SHP77 (cell line): ENCODE measurements at places on chromosomes 6 and 20.

DNA sequence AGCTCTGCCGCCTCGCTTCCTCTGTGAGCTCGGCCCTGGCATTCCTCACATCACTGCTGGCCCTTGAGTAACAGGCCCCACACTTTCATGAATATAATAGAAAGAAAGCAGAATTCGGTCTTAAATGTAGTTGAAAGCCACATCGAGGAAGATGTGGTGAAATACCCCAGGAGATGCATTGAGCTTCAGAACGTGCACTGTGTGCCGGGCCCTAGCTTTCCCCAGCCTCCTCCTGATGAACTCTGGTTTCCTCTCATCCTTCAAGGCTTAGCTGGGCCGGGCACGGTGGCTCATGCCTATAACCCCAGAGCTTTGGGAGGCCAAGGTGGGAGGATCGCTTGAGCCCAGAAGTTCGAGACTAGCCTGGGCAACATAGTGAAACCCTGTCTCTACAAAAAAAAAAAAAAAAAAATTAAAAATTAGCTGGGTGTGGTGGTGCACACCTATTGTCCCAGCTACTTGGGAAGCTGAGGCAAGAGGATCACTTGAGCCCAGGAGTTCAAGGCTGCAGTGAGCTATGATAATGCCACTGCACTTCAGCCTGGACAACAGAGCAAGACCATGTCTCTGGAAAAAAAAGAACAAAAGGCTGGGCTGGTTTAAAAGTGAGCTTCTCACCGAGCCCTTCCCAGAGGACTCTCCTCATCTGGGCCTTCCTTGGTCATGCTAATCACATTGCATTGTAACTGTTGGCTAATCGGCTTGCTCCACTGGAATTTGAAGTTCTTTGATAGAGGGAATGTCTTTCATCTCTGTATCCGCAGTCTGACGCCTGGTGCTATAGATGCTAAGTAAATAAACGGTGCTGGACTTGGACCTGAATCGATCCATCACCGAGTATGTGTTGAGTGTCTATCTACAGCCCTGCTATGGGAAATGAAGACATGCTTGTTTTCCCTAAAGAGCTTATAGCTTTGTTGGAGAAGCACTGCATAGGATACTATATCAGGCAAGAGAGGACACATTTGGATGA is 43.8 kb upstream of the FOXQ1 start:
- DNase-seq, result no peak

DNA sequence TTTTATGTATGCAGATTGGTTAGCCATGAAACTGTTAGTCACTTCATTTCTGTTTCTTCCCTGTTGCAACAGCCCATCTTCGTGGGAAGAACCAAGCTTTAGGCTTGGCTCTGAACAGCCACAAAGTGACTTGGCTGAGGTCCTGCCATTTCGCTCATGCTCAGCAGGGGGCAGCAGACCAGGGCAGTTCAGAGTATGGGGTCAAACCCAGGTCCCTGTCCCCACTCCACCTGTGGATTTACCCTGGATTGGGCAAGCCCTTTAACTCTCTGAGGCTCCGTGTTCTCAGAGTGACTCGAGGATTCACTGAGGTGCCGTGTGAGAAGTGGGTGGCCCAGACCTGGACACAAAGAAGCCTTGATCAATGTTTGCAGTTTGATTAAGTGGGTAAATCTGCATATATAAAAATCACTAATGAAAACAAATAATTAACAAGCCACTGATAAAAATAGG is 19.8 kb upstream of the MAP1LC3A start:
- peak; percentile 18 for DNase-seq

DNA sequence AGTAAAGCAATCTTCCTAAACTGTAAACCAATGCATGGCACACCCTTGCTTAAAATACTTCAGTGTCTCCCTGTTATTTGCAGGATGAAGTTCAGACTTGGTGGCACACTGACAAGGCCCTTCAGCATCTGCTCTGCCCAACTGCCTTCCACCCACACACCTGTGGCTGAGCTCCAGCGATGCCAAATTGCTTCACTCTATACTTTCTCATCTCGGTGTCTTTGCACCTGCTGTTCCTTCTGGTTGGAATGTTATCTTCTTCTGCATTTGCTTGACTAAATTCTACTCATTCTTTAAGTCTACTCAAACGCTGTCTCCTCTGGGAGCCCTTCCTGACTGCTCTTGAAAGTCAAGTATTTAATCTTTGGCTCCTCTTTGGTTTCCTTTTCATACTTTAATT is 100.1 kb upstream of the SUPT3H start:
- no peak for DNase-seq

GRCh38 chr6:141550471-141550870 is 582.3 kb upstream of the GJE1 start:
- DNase-seq, result no peak

GRCh38 chr6:20205722-20206161 is 6.5 kb downstream of the MBOAT1 start:
- no peak for DNase-seq

GRCh38 chr6:6626187-6626586 is 37.7 kb downstream of the LY86 start:
- DNase-seq, result no peak

GRCh38 chr6:18028332-18028731 is 40.9 kb upstream of the KIF13A start:
- no peak for DNase-seq

GRCh38 chr6:168699631-168700295 is 258.8 kb downstream of the SMOC2 start:
- no peak for DNase-seq

DNA sequence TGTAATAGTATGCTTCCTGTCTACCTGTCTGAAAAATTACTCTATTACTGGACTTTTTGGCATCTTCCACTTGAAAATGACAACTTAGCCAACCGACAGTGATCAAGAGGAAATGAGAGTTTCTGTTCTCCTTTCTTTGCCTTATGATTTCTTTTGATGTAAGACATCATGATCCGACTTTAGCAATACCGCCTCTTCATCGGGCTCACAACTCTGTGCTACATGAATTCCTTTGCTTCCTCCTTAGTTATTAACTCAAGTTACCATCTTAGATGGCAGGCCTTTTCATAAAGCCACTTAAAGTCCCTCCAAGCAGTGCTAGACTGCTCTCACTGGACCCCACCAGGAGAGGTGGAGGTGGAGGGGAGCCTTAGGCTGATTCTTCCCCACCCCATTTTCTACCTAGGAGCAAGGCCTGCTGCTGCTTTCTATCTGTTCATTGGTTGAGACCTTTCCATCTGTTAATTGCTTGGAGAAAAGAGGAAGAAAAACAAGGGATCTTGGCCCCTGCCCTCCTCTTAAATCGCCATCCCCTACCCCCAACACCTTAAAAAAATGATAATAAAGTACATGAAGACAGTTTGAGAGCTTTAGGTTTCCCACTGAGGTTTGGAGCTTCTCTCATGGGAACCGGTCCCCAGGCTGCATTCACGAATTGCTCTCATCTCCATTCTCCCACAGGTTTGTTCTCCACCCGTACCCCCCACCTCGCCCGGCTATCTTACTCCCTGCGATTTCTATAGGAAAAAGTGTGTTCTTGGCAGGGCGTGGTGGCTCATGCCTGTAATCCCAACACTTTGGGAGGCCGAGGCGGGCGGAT is 21.6 kb upstream of the MCM3 start:
- no peak for DNase-seq

- no peak for DNase-seq
These were observed 5.1 kb downstream of the ACAT2 start for GRCh38 chr6:159766906-159767305.

DNA sequence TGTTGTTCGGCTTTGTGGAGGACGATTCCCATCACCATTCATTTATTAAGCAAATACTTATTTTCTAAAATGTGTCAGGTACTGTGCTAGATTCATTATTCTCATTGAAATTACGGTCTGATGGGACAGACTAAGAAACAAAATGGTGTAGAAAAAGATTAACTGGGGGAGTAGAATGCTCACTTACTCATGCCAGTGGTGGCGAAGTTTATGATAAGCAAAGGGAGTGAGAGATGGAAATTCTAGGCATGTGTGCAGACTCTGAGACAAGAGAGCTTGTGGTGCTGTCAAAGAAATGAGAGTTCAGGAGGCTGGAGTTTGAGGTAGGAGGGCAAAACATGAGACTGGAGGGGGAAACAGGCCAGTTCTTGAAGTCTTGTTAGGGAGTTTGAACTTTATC is 896 bp downstream of the RPP21 start:
- no peak for DNase-seq
